ENCODE measurements at places on chromosomes 5 and 9.
A peak's percentile ranks its signal among the peaks of the same experiment; 100 is the strongest.

- no peak for DNase-seq
Measured at GRCh38 chr5:138706655-138707480, 46.4 kb upstream of the CTNNA1 start.

GRCh38 chr9:125993466-125993865 lies 246.3 kb downstream of the PBX3 start:
- DNase-seq = no peak

- no peak for DNase-seq
Measured at GRCh38 chr9:125631391-125632085, 75.5 kb downstream of the MAPKAP1 start.

GRCh38 chr9:79210541-79211243 lies 361.1 kb upstream of the TLE4 start:
- peak; percentile 30 for DNase-seq

DNA sequence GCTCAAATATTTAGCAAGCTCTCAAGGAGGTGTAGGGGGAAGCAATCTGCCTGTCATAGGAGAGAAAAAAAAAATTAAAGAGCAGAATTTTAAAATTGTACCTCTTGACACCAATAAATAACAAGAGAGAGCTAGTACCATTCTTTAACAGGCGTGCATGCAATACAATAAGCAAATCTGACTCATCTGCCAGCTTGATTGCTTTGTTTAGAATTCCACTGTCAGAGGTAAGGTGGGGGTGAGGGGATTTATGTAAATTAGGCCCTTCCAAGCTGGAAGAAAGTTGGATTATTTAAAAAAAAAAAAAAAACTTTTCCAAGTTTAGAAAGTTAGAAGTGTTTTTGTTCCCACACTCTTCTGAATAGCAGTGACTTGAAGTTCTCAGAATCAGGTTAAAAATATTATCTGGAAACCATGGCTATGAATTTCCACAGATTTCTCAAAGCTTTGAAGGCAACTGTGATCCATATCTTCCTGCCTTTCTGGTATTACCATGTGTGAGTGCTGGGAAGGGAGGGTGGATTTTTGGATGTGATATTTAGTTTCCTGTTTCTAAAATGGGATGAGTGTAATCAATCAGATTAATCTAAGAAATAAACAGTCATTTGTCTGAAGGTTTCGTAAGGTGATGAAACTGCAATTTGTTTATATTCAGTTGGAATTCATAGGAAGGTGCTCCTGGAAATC lies 477.5 kb downstream of the TLE4 start:
- no peak for DNase-seq

DNA sequence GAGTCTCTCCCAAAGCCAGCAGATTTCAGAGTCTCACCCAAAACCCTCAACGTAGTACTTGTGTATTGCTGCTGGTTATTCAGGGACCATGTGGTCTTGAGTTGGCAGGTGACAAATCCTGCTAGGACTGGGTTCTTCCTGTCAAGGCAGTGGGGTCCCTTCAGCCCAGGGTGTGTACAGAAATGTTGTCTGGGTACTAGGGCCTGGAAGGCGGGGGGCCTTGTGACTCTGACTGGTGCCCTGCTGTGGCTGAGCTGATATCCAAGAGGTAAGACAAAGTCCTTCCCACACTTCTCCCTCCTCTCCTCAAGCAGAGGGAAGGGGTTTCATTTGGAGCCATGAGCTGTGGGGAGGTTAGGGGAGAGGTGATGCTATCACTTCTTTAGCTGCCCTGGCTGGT lies 58.8 kb downstream of the GABRA6 start:
- no peak for DNase-seq

- DNase-seq = no peak
Measured at GRCh38 chr9:133058071-133058470, 3.7 kb upstream of the CEL start.

- no peak for DNase-seq
Measured at GRCh38 chr5:1974081-1974480, 91.4 kb upstream of the IRX4 start.

- DNase-seq = no peak
Measured at GRCh38 chr5:141941779-141942178, 16.2 kb downstream of the PCDH12 start.

GRCh38 chr5:136061630-136062365 lies 33.0 kb downstream of the TGFBI start:
- no peak for DNase-seq

GRCh38 chr5:16754601-16755000 lies 137.8 kb upstream of the RETREG1 start:
- no peak for DNase-seq

- no peak for DNase-seq
Measured at GRCh38 chr5:102638912-102639652, 116.0 kb upstream of the PAM start.

DNA sequence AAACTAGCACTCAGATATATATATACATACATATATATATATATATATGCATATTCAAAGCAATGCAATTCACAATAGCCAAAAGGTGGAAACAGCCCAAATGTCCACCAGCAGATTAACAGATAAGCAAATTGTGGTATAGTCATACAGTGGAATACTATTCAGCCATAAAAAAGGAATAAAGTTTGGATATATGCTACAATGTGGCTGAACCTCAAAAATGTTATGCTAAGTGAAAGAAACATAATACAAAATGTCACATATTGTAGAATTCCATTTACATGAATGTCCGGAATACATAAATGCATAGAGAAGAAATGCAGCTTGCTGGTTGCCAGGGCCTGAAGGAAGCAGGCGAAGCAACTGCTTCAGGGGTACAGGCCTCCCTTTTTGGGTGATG lies 143.4 kb downstream of the ATPSCKMT start:
- no peak for DNase-seq

DNA sequence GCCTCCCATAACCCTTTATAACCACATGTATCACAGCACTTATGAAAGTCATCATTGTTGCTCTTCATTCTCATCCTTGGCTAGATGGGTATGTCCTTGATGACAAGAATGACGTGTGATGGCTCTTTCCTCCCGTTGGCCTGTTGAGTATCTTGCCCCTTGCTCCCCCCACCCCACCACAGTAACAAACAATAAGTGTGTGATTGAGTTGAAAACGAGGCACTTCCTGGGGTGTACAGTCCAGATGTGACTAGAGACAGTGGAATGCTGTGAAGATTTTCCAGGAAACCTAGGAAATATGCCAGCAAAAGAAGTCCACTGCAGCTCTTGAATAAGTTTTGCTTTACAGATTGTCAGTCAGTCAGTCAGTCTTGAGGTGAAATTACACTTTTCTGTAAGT lies 262.5 kb downstream of the ELAVL2 start:
- DNase-seq = no peak

GRCh38 chr5:16736158-16736995 lies 119.6 kb upstream of the RETREG1 start:
- DNase-seq = peak; percentile 99
